Urinary bladder (tissue), 4 donors: ENCODE measurements at places on chromosomes 3 and 15. TPM values are rescaled to one million over a fixed set of nuclear protein-coding genes. Genes with fewer than 3 reads are reported as not detected.

GRCh38 chr3:156803952-156804741, 22.0 kb upstream of the LEKR1 start:
- DNase-seq: no peak

The CAPN3 gene
- polyA plus RNA-seq: 6.3 TPM

- no peak for DNase-seq
Measured at GRCh38 chr3:46971742-46972141, 4.8 kb downstream of the CCDC12 start.

DNA sequence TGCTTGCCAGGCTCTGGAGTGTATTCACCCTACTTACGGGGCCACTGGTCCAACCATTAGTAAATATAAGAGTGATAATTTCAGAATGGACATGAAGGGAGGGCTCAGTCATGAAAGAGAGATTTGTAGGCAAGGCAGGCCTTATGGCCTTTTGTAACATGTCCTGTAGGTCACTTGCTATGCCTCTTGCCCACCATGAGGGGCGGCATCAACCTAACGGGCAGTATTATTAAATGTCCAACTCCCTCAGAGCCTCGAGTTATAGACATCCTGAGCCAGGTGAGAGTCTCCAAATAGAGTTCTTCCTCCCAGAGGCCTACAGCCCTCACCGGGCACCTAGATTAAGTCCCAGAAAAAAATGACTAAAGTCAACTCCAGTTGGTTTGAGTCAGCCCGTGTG, 30.2 kb downstream of the ONECUT1 start:
- no peak for DNase-seq

DNA sequence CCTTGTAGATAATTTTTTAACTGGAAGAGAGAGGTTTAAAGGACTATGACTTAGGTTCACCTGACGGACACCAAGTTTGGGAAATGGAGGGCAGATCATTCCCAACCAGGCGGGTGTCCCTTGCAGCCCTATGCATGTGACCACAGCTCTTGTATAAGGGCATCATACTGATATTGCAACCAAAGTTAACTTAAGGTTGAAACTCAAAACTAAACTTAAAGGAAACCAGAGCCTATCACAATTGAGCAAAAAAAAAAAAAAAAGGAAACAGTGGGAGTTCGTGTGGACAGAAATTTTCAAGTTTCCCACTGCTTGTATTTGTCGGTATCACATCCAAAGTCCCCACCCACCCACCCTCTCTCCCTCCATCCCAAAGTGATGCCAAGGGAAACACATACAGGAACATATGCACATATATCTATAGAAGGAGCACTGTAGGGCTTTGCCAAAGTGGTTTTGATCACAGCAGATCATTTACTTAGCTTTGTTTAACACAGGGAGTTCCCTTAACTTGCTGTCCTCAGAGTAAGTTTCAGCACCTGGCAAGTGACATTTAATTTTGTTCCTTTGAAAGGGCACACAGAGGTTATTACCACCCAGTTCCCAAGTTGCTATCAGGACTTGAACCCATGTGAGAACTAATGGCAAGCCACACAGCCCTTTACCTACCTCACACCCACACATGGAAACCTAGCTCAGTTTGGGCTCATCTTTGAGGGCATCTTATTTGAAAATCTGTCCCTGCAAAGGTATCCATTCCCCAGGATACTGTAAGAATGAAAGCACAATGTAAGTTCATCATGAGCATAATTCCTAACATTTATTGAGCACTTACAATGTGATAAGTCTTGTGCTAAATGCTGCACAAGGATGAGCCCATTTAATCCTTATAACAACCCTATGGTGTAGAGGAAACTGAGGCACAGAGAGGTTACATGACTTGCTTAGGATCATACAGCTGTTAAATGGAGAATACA, 204.5 kb upstream of the CMC1 start:
- no peak for DNase-seq

The GPR15 gene
- 0.61 TPM for polyA plus RNA-seq

GRCh38 chr15:25515633-25516032, 76.8 kb upstream of the UBE3A start:
- DNase-seq: no peak

DNA sequence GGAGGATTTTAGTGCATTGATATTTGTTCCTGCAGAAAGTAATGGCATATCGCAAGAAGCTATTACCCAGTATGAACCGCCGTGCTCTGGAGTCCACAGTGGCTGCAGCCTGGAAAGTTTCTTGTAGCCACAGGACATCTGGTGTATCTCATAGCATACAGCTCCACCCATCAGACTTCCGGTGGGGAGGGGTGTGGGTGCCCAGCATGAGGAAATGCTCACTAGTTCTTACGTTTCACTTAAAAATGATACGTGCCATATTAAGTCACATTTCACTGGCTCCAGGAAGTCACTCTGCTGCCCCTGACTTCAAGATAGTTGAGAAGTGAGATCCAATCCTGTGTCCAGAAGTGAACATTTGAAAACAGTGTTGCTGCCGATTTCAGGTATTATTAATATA, 990.4 kb downstream of the GBE1 start:
- DNase-seq: no peak

DNA sequence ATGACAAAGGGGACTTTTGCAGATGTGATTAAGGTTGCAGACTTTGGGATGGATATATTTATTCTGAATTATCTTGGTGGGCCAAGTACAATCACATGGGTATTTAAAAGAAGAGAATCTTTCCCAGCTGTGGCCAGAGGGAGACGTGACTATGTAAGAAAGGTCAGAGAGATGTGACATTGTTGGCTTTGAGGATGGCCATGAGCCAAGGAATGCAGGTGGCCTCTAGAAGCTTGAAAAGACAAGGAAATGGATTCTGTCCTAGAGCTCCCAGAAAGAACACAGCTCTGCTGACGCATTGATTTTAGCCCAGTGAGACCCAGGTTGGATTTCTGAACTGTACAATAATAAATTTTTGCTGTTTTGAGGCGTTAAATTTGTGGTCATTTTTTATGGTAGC, 616.0 kb upstream of the TBL1XR1 start:
- DNase-seq: no peak

DNA sequence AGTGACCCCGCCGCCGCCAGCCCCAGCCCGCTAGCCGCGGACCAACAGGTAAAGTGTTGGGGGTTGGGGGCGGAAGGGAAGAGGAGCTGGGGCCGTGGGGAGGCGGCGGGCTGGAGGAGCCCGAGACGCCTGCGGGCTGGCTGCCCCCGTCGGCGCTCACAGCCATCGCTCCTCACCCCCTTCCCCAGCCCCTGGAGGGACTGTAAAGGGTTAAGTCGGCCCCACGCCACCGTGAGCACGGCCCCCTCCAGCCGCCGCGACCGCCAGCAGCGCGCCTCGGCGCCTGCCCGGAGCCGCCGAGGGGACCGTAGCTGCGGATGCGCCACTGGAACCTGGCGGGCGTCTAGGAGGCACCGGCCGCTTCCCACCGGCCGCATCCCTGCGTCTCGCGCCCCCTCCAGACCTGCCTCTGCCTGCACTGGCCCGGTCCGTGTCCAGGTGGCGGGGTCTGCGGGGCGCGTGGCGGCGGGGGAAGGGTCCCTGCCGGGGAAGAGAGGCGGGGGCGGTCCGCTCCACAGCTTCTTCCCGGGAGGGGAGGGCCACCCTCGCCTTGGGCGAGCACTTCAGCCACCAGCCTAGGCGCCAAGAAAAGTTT, 522 bp downstream of the MED12L start:
- no peak for DNase-seq

GRCh38 chr3:23960649-23961048, 15.6 kb downstream of the NR1D2 start:
- DNase-seq: no peak

The SLCO2A1 gene
- 25.6 TPM for polyA plus RNA-seq

- DNase-seq: no peak
Measured at GRCh38 chr3:115628075-115628412, 4.7 kb downstream of the GAP43 start.
